ENCODE measurements at places on chromosomes 2 and 18.

- DNase-seq = no peak
These were observed 40.3 kb downstream of the PLA2R1 start for GRCh38 chr2:160022162-160022561.

DNA sequence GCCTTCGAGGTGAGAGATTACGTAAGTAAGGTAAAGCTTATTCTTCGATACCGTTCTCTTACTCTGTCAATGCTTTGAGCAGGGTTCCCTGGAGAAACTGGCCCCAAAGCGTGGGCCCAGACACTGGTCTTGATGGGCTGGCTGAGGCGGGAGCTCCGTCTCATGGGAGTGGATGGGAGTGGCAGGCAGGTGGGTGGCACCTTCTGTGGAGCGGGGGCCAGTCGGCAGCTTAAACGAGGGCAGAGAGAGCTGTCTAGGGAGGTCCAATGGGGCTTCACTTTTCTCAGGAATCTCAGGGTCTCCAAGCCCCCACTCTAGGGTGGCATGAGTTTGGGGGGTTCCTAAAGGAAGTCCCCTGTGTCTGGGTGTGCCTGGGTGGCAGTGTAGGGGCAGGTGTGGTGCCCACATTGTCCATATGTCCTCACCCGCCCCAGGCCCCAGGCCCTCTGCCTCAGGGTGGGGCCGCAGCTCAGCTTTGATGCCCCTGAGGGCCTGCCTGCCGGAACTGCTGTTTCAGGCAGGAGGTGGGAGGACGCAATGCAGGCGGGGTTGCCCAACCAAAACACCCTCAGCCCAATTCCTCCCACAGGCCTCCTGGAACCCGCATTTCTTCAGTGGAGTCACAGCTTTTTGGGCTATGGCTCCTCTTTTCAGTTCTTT, 32.5 kb upstream of the FOSL2 start:
- DNase-seq = no peak

- DNase-seq = no peak
These were observed 48.3 kb upstream of the CAVIN2 start for GRCh38 chr2:191895195-191895594.

GRCh38 chr18:23718731-23719130, 29.5 kb downstream of the LAMA3 start:
- DNase-seq = no peak

DNA sequence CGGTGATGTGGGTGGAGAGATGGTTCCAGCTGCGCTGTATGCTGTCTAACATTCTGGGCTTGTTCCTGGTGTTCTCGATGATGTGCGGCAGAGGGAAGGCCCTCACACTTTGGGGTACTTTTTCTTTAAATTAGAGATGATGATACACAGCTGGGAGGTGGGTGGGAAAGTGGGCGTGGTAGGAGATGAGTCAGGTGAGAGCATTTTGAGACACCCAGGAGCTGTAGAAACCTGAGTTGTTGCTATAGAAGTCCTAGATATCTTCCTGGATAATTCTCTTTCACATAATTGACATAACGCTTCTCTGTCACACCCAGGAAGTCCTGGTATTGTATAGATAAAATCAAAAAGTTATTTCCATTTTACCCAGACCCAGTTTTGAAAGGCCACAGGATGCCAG, 103.8 kb upstream of the ALKAL2 start:
- no peak for DNase-seq

DNA sequence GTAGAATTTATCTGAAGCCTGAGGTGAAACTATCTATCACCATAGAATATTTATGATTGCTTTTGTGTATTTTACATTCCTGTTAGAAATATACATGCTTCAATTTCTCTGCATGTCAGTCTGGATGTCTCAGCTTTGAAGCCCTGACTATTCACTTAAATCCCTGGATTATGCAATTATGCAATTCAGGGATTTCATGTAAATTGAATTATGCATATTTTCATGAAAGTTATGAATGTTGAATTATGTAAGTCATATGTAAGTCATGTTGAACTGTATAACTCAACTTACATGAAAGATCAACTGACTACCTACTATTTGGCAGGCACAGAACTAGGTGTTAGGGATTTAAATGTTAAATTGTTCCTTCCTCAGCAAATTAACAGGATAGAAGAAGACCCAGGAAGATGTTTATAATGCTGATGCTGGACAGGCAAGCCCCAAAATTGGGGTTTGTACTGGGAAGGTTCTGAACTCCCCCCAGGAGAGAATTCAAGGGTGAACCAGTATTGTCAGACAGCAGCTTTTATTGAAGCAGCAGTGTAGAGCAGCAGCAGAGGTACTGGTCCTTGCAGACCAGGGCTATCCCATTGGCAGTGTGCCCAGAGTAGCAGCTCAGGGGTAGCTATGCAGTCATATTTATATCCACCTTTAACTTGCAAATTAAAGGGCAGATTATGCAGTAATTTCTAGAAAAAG, 236.5 kb downstream of the ZNF804A start:
- DNase-seq = no peak

DNA sequence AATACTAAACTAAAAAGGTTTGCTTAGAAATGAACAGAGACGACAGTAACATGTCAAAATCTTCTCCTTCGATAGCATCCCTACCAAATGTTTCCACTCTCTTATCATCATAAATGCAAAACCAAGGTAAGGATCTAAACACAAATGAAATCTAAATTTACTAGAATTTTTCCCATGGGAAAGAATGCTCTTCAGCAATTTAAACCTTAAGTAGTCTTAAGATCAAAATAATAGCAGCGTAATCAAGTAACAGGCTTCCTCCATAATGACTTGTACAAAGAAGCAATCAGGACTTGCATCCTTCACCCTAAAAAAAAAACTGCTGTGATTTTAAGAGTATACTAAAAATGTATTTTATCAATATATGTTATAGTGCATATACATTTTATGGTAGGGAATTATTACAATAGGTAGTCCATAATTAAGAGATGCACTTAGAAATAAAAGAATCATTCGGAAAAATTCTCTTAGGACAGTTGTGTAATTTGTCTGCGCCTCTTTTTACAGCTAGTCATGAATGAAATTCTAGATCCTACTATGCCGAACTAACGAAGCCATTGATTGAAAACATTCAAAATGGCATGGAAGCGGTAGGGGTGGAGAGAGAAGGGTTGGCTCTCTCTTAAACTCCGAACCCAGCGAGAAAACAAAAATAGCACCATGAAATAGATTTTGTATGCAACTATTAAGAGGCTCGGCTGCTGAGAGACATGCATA, 1.3 kb downstream of the PGAP1 start:
- DNase-seq = no peak

GRCh38 chr2:239910851-239911640, 114.1 kb downstream of the NDUFA10 start:
- no peak for DNase-seq

DNA sequence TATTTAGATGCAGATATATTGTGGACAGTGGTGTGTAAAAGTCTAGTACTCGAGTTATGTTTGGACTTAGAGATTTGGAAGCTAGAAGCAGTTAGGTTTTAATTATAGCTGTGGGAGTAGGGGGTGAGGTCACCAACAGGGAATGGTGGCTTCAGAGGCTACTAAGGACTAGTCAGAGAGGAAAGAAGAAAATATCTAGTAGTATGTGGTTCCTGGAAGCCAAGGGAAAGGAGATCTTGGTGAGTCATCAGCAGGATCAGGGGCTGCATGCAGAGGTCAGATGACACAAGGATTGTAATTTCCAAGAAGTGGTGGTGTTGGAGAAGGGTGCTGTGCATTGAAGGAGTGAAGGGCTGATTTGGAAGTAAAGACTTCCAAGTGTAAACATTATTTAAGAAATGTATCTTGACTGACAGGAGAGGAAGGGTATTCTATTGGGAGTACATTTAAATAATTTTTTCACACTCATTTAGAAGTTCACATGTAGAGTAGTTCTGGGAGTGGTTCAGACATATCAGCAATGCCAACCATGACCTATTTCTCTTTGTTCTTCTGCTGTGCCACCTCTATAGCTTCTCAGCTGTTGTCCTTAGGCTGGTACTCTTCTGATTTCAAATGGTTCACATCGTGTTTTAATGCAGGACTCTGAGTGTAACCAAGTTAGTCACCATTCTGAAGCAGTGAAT, 59.1 kb downstream of the ACSL3 start:
- no peak for DNase-seq

GRCh38 chr2:203584784-203585183, 49.7 kb upstream of the RAPH1 start:
- DNase-seq = no peak

DNA sequence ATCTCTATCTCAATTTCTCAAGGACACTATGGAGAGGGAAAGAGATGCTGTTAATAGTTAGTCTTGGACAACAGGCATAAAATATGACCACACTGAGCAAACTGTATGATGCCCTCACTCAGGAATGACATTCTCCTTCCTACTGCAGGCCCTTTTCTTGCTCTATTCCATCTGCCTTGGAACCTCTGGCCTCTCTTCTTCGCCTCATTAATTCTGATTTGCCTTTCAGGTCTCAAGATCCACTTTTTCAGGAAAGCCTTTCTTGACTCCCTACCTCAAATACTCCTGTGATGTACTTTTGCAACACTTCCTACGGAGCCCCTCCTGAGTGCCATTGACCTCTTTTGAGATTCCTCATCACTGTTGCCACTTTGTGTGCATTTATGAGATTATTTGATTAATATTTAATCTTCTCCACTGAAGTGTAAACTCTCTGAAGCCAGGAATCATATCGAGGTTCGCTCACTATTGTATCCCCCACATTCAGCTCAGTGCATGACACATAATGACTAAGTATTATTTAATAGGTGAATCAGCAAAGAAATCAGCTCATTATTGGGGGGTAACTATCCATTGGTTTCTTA, 21.3 kb upstream of the SPP2 start:
- DNase-seq = no peak

DNA sequence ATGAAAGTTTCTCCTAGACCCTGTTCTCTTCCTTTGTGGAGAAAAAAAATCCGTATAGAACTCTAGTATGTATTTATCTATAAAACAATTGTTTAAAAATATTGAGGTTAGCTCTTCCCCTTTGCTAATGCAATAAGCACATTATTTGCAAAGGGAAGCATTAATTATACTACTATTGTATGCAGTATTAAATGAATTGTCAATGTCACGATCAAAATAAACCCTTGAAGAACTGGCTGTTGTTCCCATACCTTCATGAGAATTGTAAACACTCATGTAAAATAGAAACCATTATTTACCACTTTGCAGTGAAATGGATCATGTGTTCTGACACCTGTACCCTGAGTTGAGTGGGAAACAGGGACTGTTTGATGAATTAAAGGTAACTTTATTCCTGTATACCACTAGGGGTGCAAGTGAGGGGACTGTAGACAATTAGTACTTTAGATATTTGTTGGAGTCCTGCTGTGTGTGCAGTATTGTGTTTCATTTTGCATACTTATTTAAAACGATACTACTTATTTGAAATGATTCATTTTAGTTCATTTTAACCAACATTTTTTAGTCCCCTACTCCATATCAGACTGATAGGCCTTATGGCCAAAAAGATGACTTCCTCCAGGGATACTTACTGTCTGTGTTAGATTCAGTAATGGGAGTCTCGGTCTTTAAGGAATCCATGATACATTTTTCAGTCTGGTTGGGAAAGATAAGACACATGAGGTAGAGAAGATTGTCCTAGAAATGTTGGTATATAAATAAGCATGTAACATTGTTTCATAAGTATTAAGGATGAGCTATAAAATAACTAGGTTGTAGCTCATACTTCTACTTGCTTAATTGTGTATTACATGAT, 7.9 kb downstream of the PKP4 start:
- no peak for DNase-seq

GRCh38 chr18:155688-156087, 2.7 kb upstream of the USP14 start:
- DNase-seq = no peak

DNA sequence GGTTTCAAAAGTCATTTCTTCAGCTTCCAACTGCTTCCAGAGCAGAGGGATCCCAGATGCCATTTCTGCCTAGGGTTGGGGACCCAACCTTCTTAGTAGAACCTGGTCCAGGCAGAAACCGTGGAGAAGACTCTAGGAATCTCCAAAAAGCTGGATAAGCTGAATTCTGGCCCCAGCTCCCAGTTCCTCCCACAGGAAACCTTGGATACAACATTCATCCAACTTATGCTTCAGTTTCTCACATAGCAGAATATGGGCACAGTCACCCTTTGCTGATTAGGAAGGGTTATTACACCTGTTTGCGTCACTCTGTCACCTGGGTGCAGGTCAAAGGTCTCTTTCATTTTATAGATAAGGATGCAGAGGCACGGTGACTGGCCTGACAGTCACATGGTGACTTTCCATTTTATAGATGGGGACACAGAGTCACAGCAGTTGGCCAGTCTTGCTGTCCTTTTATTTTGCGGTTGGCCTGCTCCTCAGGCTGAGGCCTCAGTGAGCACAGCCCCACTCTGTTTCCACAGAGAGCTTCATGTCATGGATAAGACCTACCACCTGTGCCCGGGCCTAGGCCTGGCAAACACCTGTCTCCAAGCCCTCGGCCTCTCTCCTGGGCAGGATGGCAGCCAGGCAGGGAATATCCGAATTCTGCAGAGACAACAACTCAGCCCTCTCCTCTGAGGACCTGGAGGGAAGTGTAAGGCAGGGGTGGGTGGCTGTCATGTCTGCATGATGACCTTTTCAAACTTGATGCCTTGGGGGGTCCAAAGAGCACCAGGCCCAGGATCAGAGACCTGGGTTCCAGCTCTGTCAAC, 148.8 kb downstream of the SMAD7 start:
- DNase-seq = no peak

DNA sequence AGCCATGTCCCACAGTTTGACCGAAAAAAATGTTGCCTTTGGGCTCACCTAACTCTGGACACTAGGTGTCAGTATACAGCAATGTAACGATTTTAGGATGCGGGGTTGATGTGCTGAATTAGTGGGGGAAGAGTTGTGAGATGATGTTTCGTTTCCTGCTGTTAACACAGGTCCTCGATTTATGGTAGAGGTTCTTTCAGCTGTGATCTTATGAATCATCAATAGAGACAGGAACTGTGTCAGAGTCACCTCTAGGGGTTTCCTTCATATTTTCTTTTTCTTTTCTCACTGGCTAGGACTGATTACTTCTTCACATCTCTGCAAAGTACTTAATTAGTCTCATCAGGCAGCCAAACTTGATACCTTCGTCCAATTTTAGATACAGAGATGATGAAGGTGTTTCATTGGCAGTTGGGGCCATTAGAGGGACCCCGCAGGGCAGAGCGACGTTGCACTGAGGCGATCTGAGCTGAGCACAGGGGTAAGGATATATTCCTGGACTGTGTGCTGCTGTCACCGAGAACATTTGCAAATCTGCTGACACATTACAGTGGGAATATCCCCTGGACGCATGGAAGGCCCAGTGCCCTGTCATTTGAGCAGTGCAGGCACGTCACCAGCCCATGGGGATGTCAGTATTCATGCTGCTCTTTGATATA, 10.2 kb upstream of the MMADHC start:
- no peak for DNase-seq

GRCh38 chr2:135650721-135651120, 90.9 kb upstream of the UBXN4 start:
- no peak for DNase-seq

GRCh38 chr18:73900106-73900835, 247.4 kb downstream of the FBXO15 start:
- no peak for DNase-seq

DNA sequence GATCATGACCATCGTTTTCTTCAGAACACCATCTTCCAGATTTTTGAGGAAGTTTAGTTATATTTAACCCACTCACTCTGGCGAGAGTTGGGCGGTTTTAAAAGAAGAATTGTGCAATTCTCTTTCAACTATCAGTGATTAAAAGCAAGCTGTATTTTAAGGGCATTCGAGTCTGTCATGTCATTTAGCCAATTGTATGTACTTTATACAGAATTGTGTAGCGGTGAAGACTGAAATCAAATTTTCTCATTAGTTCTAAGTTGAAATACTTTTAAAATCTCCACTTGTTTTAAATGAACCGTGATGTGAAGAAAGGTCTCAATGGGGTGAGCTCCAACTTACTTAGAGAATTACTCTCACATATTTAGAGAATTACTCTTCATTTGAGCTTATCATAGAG, 214.6 kb upstream of the DTNA start:
- no peak for DNase-seq
